ENCODE measurements at places on chromosomes 5 and 9. TPM values are rescaled to one million over a fixed set of nuclear protein-coding genes. Genes with fewer than 3 reads are reported as not detected.

Gene CBY3
- total RNA-seq = not detected

Gene PCDHB8
- 3.4 TPM for total RNA-seq

Gene FAM153A
- total RNA-seq = 1.9 TPM

Gene PIP5KL1
- 3.2 TPM for total RNA-seq

Gene OR1J2
- not detected for total RNA-seq

Gene RPL35
- 807 TPM for total RNA-seq

Gene KIF12
- total RNA-seq = 0.93 TPM

Gene PCDHB12
- 15.0 TPM for total RNA-seq

Gene SH3PXD2B
- 22.8 TPM for total RNA-seq

Gene CPEB4
- total RNA-seq = 70.3 TPM

Gene KCNT1
- 1.1 TPM for total RNA-seq

Gene RELL2
- 4.0 TPM for total RNA-seq

Gene CD74
- 69.4 TPM for total RNA-seq

Gene SPINK4
- total RNA-seq = not detected

Gene PCDHGA12
- total RNA-seq = 12.6 TPM

Gene RANBP3L
- total RNA-seq = 2.0 TPM

Gene RGS7BP
- 3.8 TPM for total RNA-seq

Gene ADGRD2
- total RNA-seq = not detected

Gene CYSRT1
- 0.60 TPM for total RNA-seq

Gene DDX46
- total RNA-seq = 69.4 TPM

Data from camera-type eye (tissue), 1 donor.